Thoracic aorta (tissue), 2 donors: ENCODE measurements at places on chromosomes 2 and 18. TPM values are rescaled to one million over a fixed set of nuclear protein-coding genes. Genes with fewer than 3 reads are reported as not detected.

DNA sequence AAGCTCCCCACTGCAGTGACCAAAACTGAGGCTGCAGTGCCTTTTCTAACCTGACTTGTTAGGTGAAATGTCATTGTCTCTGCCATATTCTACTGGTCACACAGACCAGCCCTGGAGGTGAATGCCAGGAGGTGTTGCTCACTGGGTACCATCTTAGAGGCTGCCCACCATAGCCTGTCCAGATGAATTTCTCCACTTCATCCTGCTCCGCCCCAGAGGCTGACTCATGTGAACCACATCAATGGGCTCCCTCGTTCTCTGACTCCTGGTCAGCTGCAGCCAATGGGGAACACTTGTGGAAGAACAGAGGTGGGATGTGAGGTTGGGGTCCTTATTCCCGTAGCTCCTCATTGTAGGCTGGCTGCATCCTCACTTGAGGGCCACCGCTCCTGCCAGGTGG is 3.4 kb upstream of the NARS1 start:
- no peak for DNase-seq

DNA sequence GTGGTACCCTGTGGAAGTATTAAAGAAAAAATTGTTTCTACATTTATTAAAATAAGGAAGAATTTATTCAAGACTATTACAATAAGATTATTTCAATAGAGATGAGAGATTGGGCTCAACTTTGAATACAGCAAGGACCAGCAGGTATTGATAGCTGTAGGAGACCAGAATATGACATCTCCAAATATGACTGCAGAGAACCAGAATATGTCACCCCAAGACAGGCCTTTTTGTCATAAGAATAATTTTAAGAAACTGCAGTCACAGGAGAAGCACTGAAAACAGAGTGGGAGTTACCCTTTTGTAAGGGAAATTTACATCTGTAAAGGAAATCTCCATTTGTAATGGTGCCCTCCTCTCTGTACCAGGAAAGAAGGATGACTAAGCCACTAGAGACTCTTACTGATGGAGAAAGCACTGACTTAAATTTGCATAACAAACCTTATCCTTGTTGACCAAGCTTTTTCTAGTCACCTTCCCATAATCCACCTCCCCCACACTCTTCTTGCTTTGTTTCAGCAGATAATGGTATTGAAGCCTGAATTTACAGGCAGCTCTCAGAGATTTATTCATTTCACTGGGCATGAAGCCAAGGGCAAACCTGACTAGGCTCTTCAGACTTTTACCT is 145.1 kb upstream of the RMP24 start:
- DNase-seq: no peak

- DNase-seq: no peak
These were observed 56.9 kb upstream of the LPIN2 start for GRCh38 chr18:3069671-3070433.

MDH1B gene
- not detected for total RNA-seq

STK39 gene
- total RNA-seq: 18.5 TPM

IMPA2 gene
- 8.4 TPM for total RNA-seq
